Endodermal cell (in vitro differentiated cells): ENCODE measurements at places on chromosomes 3 and 15. TPM values are rescaled to one million over a fixed set of nuclear protein-coding genes. Genes with fewer than 3 reads are reported as not detected.

The C3orf49 gene
- not detected in 2 replicates for total RNA-seq

The SUCNR1 gene
- not detected in 3 replicates for total RNA-seq

The CERS3 gene
- total RNA-seq: not detected in 3 replicates

The RARB gene
- 17.4 and 21.5 TPM in 2 replicates for total RNA-seq

The UROC1 gene
- total RNA-seq: not detected in 3 replicates

The CEP19 gene
- 3.1 and 3.8 TPM in 2 replicates for total RNA-seq

- DNase-seq: peak; percentile 81
Observed at GRCh38 chr3:108202834-108203233, 19.4 kb downstream of the IFT57 start.

- no peak for DNase-seq
Observed at GRCh38 chr3:176663837-176664831, 533.1 kb downstream of the TBL1XR1 start.

- peak; percentile 43 for DNase-seq
Observed at GRCh38 chr15:37824717-37825382, 109.6 kb upstream of the TMCO5A start.

DNA sequence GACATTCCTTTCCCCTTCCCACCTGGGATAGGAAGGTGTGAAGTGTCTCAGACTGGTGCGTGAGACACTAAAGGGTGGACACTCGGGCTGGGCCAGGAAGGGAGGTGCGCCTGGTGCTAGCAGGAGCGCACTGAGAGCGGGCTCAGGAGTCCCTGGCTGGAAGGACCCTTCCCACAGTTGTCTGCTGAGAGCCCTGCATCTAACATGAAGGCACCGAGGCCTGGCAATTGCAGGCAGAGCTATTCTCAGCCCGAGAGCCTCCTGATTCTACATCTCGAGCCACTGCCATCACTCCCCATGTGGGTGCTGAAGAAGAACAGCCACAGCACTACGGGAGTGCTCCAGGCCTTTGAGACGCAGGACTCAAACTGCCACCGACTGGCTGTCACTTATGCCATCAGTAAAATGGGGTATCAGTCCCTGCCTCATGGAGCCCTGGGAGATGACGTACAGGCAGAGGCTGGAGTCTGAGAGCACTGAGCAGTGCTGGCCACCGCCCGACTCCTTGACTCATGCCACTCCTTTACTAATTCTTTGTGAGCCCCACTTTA, 159.4 kb downstream of the KLF13 start:
- no peak for DNase-seq

DNA sequence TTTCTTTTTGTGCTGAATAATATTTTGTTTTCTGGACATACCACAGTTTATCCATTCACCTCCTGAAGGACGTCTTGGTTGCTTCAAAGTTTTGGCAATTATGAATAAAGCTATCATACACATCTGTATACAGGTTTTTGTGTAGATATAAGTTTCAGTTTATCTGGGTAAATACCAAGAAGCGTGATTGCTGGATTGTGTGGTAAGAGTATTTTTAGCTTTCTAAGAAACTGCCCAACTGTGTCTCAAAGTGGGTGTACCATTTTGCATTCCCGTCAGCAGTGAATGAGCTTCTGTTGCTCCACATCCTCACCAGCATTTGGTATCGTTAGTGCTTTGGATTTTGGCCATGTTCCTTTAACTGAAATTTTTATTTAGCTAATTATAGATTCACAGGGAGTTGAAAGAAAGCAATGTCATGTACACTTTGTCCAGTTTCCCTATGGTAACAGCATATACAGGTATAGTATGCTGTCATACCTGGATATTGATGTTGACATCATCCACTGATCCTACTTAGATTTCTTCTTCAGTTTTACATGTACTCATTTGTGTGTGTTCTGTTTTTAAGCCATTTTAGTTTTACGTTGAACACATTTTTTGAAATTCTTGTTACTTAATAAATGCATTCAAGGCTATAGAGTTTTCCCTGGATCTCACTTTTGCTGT, 11.9 kb downstream of the ARID3B start:
- no peak for DNase-seq

GRCh38 chr3:126554560-126555525, 3.9 kb downstream of the C3orf22 start:
- peak; percentile 30 for DNase-seq

DNA sequence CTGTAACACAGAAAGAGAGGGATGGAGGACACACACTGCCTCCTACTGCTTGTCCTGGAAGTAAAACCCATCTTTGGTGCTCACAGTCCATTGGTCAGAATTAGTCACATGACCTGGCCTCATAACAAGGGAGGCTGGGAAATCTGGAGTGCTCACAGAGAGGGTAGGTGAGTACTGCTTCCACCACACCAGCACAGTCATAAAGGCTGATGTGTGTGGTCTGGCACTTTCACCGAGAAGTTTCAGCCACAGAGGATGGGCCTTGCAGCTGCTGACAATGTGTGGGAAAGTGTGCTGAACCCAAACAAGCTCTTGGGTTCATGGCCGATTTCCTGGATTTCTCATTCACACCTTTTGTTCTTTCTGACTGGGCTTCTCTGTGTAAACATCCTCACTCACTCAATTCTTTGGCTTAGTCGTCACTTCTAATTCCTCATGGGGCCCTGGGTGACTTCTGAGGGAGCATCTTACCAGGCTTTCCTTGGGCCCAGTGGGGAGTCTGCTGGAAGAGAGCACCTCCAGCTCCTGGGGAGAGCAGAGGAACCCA, 100.7 kb downstream of the ASB7 start:
- DNase-seq: peak; percentile 82
